ENCODE measurements at places on chromosomes 5 and 9.

GRCh38 chr5:10969684-10970180, 208.7 kb upstream of the DAP start:
- no peak for DNase-seq

DNA sequence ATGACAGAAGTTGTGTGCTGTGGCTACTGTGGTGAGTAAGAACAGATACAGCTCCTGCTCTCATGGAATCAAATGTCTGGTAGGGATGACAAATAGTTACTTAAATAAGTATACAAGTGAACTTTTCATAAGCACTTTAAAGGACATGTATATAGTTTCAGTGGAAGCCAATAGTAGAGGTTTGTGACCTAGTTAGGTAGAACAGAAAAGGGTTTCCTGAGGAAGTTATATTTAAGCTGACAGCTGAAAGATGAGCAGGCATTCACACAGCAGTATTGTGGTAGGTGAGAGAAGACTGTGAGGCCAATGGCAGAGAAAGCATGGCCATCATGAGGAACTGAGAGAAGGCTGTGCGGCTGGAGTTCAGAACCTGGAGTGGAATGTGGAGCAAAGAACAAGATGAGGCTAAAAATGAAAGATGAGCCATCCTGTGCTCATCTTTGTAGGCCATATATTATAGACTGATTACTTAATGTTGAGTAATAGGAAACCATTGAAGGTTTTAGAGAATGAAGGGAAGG, 15.4 kb downstream of the FAM174A start:
- no peak for DNase-seq

GRCh38 chr5:36173426-36173825, 21.5 kb downstream of the SKP2 start:
- no peak for DNase-seq

DNA sequence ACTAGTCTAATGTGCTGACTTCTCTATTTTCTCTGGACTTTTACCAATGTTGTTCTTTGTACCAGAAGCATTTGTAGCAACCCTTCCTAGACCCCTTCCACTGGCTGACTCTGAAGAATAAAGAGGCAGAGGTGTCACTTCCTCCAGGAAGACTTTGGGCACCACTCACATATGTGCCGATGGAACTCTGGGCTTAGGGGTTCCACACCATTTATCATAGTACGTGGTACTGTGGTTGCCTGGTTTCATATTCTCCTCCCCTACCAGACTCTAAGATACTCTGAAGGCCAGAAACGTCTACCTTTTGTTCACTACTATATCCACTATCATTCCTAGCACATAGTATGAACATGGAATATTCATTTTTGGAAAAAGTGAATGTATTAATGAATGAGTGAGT, 88.0 kb downstream of the BNC2 start:
- no peak for DNase-seq

DNA sequence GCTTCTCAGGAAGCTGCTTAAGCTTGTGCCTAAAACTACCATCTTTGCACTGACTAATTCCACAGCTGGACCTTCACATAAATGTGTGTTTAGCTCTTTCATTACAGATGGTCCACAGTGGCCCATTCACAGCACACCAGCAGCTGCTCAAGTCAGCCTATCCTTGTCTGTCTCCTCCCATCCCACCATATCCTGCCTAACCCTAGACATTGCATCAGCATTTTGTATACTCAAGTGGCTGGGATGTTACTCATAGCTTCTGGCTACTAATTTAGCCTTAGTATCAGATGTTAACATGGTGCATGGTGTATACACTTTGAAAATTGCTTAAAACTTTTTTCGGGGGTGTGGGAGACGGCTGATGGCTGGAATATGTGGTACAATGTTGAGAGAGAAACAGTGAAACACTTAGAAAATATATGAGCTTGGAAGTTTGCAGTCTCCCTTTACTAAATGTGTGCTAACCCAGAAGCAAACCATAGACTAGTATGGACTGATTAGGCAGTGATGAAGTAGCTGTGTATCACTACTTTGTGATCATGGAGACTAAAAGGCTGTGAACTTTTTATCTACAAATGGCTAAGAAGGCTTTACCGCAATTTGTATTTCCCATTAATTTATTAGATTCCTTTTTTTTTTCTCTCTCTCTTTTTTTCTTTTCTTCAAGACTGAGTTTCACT, 83.1 kb downstream of the JMY start:
- no peak for DNase-seq
